Endothelial cell of coronary artery (primary cell): ENCODE measurements at places on chromosomes 2 and 18. TPM values are rescaled to one million over a fixed set of nuclear protein-coding genes. Genes with fewer than 3 reads are reported as not detected.

Gene GPR155
- 1.3 and 2.4 TPM in 2 replicates for total RNA-seq

Gene TUBA4A
- 5.1 and 5.2 TPM in 2 replicates for total RNA-seq

Gene CD207
- total RNA-seq, result under 0.01 TPM in 1 of 2 replicates, not detected in the other

Gene GALNT5
- total RNA-seq, result under 0.01 and 6.4 TPM in 2 replicates

Gene MYCN
- 1.6 and 2.4 TPM in 2 replicates for total RNA-seq

Gene CPS1
- total RNA-seq, result 3.9 and 7.2 TPM in 2 replicates
